Uterus (tissue), 4 donors: ENCODE measurements at places on chromosomes 2 and 18. TPM values are rescaled to one million over a fixed set of nuclear protein-coding genes. Genes with fewer than 3 reads are reported as not detected.

Gene SIX3
- not detected for total RNA-seq

Gene ELAC1
- total RNA-seq = 8.0 TPM

Gene TTN
- total RNA-seq = 10.0 TPM

Gene WDCP
- total RNA-seq = 10.8 TPM

Gene EVA1A
- total RNA-seq = not detected

Gene GTF2A1L
- not detected for total RNA-seq

Gene C1QL2
- not detected for total RNA-seq

Gene ACVR1
- total RNA-seq = 30.3 TPM

DNA sequence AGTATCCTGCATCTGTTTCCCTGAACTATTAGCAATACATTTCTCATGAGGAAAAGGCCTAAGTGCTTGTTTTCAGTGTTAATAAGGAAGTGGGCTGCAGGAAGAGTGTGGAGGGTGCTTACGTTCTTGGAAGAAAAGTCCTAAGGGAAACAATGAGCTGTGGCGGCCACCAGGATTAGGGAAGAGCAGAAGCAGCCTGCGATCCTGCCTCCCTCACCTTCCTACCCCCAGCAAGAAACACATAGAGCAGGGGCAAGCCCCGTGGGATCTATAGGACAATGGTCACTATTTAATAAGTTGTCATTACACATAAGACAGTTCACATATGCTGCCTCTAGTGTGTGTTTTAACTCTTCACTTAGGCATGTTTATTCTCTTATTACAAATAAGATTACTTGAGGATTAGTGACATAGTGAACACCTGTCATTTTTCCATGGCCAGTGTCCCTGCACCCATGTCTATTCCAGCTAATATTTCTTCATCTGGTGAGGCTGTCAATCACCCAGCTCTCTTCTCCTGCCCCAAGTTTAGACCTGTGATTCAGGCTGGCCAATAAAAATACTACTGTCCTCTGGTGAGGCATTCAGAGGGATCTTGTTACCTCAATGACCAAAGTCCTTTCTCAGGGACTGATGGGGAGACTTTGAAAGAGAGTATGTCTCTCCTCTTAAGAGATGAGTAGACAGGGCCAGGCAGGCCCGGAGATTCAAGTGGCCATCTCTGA lies 510.9 kb upstream of the CELF4 start:
- no peak for DNase-seq

DNA sequence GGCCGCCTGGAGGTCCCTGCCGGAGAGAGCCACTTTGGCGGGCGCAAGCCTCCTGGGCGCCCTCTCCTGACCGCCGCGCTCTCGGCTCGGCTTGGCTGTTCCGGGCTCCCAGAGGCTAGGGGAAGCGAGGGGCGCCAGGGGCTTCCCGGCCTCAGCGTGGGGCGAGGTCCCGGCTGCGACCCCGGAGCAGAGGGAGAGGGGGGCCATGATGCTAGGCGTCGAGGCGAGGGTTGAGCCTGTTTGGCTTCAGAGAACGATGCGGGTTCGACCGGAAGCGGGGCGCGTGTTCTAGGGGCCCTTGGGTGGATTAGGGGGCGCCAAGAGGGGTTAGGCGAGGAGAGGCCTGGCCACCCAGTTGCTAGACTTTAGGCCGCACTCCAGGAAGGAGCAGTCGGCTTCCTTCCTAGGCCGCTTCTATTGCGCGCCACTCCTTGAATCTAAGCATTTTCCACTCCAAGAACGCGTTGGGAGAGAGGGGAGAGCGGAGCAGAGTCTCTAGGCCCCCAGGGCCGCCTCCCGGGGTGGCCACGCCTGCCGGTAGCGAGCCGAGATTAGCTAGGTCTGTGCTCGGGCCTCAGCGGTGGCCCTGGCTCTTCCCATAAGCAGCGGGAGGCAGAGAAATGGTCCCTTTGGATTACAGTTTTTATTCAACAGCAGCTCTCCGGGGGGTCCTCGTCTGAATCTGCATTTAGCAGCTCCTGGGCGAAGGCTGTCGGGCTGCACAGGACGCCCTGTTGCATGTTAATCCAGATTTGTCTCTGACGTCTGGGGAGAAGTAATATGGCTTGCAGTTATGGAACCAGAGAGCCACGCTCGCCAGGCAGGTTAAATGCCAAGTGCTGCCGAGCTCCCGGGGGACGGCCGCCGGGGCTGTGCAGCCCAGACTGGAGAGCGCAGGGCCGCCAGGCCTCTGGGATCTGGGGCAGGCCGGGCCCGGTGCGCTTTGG lies 11.3 kb downstream of the MEIS1 start:
- DNase-seq = peak; percentile 63

GRCh38 chr2:8515864-8516533 lies 165.9 kb upstream of the ID2 start:
- no peak for DNase-seq

GRCh38 chr2:24920098-24920808 lies at the start of gene ADCY3:
Gene ADCY3, minus strand, starts transcription at chr2:24920237. Its CDS starts 1,250 bp downstream, at chr2:24918987.
- peak; percentile 71 for DNase-seq

- DNase-seq = no peak
Measured at GRCh38 chr2:100589527-100589926, 26.7 kb downstream of the PDCL3 start.

DNA sequence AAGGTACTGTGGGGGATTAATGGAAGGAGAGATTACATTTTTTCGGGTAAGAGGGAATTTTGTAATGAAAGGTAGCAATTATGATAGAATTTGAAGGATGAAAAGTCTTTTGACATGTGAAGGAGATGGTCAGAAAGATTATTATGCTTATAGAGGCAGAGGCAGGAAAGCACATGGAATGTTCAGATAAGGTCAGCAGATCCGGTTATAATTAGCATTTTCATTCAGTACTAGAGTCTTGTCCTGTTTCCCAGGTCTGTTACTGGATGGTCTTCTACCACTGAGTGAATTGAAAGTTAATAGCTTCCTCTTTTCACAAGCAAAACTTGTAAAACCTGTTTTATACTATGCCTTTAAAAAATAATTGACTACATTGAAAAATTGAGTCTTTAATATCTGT lies 116.9 kb downstream of the PHLPP1 start:
- DNase-seq = no peak

- no peak for DNase-seq
Measured at GRCh38 chr2:240431661-240432424, 3.6 kb upstream of the GPC1 start.

DNA sequence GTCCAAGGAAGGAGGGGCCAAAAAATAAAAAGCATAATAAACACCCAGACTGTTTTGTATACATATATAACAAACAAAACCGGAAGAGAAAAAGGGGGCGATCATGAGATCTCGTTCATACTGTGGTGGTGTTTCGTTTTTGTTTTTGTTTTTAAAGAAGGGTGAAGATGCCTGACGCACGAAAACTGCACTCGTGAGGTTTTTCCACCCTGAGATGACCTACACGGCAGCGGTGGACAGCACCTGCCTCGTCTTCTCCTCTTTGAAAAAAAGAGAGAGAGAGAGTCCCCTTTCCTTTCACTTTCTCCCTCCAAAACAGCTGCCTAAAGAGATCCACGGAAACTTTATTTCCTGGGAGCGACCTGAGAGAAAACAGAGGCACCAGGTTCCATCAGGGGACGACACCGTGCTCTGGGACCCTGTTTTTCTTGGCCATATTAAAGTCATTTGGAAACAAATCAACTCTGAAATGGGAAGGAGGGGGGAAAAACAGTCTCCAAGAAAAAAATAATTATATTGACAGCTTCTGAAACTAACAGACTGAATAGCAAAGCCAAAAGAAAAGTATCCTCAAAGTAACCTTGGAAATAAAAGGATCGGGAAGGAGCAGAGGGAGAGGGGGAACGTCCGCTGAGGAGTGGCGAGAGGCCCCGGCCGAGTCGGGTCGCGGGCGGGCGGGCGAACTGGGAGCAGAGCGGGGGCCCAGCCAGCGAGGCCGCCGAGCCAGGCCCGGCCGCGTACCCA lies 3.5 kb downstream of the POU3F3 start:
- DNase-seq = no peak

DNA sequence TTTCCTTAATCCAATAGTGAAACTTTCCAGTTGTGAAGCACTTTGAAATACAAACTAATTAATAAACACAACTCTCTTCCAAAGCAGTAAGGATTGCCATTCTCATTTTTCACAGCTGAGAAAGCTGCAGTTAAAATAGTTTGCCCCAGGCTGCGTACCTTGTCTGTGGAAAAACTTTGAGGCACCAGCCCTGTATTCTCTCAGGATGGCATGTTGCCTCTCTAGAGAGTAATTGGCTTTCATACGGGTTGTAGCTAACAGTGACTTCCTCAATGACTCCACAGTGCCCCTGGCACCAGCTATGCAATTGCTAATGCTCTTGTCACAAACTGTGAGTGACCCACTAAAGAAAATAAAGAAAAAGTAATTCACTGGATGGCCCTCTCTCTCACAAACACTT lies 345.7 kb downstream of the MTX2 start:
- DNase-seq = no peak

GRCh38 chr2:144830543-144830942 lies 310.6 kb upstream of the ZEB2 start:
- no peak for DNase-seq

- DNase-seq = no peak
Measured at GRCh38 chr2:45922577-45922988, 271.1 kb downstream of the PRKCE start.

DNA sequence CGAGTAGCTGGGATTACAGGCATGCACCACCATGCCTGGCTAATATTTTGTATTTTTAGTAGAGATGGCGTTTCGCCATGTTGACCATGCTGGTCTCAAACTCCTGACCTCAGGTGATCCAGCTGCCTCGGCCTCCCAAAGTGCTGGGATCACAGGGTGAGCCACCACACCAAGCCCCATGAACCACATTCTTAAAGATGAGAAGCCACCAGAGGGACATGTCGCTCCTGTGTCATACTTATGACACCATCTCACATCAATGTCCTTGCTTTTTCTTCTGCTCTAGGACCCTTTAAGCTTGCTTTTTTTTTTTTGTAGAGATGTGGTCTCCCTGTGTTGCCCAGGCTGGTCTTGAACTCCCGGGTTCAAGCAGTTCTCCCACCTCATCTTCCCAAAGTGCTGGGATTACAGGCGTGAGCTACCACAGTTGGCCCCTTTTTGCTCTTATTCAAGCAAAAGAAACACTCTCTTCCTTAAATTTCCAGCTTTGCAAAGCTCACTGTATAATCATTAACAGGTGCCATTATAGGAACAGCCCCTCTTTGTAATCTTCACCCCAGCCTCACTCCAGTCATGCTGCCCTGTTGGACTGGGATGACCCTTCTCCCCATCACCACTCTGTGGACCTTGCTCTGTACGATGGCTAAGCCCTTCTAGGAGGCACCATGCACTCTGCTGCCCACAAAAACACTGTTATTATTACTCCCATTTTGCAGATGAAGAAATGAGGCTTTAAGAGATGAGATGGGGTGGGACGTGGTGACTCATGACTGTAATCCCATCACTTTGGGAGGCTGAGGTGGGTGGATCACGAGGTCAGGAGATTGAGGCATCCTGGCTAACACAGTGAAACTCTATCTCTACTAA lies 10.8 kb upstream of the KCNG3 start:
- no peak for DNase-seq

GRCh38 chr2:128446874-128447537 lies 128.3 kb upstream of the HS6ST1 start:
- DNase-seq = peak; percentile 6

DNA sequence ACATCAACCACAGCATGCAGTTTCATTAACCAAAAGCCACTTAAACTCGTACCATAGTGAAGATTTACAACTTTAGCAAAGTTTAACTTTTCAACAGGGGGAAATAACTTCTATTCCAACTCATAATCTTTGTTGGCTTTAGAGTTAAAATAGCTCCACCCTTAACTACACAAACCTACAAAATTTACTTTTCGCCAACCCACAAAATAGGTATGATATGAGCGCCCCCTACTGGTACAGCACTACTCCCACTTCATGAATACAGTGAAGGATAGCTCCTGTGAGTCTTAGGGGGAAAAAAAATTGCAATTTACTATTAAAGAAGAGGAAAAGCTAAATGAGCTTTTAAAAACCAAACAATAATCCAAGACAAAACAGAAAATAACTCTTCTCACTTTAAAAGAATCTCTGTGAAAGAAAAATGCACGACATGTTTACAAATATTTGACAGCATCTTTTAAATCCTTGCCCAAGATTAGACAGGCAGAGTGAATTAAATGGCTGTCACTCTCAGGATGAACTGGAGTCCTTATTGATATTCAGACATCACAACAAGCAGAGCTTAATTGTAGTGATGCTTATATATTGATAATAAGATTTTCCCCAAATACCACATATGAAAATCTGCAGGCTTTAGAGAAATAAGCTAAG lies 32.2 kb downstream of the TMEFF2 start:
- peak; percentile 70 for DNase-seq

GRCh38 chr18:56647951-56648893 lies 2.9 kb upstream of the WDR7 start:
- DNase-seq = no peak

DNA sequence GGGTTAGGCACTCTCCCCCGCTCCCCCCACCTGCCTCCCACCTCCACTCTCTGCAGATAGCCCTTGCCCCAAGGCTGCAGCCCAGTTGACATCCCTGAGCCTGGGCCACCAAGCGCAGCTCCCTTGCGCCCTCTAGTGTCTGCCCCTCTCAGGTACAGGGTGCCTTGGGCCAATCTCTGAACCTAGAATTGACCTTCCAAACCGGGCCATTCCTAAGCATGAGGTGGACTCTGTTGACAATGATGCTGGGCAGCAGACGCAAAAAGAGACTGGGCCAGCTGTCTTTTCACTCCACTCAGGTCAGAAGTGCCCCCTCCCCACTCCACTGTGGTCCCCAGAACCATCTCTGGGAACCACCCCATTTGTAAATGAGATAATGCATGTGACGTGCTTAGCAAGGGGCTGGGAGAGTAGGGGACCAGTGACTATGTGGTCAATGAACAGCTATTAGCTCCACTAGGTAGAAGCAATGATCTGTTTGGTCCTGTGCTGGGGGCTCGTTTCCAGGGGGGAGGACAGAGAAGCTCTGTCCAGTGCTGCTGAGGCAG lies 43.3 kb upstream of the PLB1 start:
- peak; percentile 68 for DNase-seq

DNA sequence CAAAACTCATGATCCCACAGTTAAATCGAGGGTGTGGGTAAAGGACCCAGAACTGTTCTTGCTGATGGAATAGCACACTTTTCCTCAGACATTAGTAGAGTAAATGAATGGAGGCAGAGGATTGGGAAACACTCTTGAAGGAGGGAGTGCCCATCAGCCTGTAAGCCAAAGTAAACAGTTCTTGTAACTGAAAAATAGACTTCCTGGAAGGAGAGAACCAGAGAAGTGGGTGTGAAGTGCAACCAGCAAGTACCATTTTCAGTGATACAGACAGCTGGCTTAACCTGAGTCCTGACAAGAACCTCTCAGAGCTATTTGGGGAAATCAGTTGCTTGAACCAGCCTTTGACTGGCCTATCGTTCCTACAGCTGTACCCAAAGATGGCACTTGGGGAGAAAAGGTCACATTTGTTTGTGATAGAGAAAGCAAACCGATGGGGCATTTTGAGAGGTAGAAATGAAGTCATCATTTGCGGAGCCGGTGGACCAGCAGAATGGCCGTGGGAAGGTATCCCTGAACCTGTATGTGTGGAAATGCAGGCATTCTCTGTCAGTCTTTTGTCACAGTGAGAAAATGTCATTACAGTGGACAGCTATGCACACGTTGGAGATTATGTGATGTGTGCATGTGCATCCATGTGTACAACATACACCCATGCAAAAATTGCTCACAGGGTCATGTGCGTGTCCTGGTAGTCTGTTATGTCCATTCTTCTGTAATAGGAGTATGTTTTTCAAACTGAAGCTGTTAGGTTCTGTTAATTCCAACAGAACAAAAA lies 17.8 kb downstream of the CRIM1 start:
- DNase-seq = no peak
